ENCODE measurements at places on chromosomes 7 and 10.
A peak's percentile ranks its signal among the peaks of the same experiment; 100 is the strongest.

DNA sequence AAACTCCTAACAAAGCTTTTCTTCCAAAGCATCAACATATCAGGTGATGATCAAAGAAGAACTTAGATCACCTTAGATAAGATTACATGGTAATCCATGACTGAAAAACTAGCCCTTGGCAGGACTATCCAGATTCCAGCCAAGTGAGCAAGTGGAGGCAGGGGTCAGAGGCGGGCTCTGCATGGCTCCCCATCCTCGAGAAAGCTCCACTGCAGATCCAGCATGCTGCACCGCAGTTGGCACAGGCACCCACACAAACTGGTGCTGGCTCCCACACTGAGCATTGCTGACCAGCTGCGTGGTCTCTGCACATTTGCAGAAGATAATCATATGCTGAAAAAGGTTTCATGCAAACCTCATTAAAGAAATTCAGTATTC, 10.1 kb downstream of the PSAP start:
- DNase-seq = no peak

- no peak for DNase-seq
Observed at GRCh38 chr10:76697923-76698322, 939.7 kb downstream of the KCNMA1 start.

- no peak for DNase-seq
Observed at GRCh38 chr10:132101529-132101928, 35.8 kb downstream of the JAKMIP3 start.

- DNase-seq = no peak
Observed at GRCh38 chr10:77792155-77792554, 134.4 kb downstream of the DLG5 start.

DNA sequence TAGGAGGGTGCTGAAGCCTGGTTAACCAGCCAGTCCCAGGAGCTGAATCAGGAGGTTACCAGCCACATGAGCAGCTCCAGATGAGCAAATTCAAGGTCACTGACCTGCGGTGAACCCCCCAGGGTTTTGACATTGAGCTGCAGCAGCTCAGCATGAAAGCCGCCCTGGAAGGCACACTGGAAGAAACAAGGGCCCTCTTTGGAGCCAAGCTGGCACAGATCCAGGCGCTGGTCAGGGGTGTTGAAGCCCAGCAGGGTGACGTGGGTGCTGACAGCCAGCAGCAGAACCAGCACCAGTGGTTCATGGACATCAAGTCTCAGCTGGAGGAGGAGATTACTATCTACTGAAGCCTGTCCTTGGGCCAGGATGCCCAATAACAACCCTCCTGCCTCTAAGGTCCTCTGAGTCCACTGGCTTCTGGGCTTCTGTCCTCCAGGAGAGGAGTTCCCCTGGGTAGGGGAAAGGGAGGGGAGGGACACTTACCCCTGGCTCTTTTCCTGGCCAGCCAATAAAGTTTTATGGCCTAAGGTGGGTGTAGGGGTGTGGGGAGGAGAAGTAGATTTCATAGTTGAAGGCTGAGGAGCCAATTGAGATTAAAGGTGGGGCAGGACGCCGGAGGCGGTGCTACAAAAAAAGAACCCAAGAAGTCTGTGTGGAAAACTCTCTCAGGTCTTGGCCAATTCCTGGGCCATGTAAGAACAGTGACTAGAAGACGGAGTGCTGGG, 29.4 kb upstream of the ATOH7 start:
- no peak for DNase-seq

DNA sequence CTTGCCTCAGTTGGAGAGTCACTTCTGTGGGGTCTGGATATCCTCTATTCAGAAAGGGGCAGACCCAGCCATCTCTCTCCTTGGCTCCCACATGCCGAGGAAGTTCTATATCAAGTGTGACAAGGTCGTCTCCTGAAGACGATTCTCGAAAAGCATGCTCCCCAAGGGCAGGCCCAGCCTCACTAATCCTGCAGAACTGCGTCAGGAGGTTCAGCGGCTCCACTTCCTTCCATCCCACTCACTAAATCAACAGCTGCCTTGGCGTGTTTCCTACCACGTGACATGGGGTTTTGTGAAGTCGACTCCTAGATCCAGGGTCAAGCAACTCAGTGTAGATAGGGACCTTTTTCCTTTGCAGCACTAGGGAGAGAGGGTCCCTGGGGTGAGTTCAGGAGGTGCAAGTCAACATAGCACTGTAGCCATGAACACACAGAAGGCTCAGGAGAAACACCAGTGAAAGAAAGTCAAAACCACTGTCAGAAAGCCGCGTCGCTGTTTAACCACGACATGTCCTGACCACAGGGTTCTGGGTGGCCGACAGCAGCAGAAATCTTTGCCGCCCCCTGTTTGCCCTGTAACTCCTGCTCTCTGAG, 156.4 kb downstream of the PRPF18 start:
- DNase-seq = peak; percentile 3

DNA sequence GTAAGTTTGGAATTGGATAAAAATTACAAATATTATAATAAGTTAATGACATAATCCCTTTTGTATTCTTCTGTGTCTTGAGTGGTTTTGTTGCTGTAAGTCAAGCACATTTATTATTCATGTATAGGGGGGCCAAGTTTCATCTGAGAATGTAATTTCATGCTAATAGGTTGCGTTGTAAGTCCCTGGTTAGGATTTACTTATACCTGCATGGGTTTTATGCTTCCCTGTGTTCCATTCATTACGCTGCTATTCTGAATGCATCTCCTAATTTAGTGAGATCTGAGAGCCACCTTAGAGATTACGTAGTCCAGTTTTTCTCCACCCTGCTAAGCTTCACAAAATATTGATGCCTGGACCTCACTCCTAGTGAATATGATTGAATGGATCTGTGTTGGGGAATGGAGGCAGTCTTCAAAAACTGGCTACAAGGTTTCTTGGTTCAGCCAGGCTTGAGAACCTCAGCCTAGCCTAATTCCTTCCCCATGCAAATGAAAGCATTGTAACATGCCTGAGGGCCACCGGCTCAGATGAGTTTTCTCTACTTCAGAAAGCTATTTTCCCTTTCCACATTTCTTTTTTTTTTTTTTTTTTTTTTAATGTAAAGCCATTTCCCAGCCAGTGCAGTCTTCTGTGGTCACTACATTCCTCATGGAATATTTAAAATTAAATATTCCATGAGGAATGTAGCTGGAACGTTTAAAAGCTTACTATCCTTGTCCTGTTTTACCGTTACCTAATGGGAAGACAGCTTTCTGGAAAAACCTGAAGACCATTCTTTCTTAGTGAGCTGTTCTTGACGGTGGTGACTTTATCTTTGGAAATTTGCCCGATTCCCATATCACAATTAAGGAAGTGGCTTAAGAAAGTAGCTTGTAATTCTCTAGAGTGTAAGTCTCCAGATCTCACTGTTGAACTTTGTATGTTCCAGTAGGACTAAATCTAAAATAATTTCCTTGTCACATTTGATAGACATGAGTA, 16.0 kb downstream of the PAPSS2 start:
- no peak for DNase-seq

- peak; percentile 83 for DNase-seq
Observed at GRCh38 chr10:4270116-4270515, 485.1 kb upstream of the KLF6 start.

- no peak for DNase-seq
Observed at GRCh38 chr10:70899096-70899495, 10.7 kb upstream of the PCBD1 start.

- DNase-seq = no peak
Observed at GRCh38 chr7:68321076-68321639, 1277.1 kb upstream of the AUTS2 start.

DNA sequence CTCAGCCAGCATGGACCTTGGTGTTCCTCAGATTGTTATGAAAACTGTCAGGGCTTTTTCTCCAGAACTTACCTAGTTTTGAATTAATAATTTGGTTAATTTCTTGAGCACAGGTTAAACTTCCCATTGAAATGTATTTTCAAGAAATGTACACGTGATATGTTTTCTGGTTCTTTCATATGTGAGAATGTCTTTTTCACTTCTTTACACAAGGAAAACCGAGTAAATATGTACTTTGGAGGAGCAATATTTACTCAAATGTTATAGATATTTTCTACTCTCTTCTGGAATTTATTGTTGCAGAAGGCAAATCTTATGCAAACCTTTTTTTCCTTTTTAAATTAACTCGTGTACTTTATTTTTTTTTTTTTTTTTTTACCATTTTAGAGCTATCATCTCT, 134.3 kb downstream of the AHR start:
- no peak for DNase-seq

DNA sequence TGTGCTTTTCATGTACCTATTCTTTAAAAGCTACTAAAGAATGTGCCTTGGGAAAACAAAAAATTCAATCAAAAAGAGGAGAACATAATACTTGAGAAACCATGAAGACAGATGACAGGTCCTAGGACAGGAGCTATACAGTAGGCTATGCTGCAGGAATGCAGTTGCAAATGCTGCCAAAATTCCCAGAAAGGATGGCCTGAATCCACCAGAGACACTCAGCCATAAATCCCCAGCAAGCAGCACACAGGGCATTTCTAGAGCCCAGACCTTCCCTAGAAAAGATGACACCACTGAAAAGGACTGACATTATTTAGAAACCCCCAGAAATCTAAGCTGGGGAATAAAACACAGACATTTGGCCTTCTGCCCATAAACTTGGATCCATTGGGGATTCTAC, 237.3 kb downstream of the C7orf25 start:
- DNase-seq = no peak

GRCh38 chr10:102596506-102596971, 47.7 kb upstream of the TRIM8 start:
- DNase-seq = peak; percentile 58

GRCh38 chr10:61992671-61993668, 91.5 kb downstream of the ARID5B start:
- peak; percentile 99 for DNase-seq

DNA sequence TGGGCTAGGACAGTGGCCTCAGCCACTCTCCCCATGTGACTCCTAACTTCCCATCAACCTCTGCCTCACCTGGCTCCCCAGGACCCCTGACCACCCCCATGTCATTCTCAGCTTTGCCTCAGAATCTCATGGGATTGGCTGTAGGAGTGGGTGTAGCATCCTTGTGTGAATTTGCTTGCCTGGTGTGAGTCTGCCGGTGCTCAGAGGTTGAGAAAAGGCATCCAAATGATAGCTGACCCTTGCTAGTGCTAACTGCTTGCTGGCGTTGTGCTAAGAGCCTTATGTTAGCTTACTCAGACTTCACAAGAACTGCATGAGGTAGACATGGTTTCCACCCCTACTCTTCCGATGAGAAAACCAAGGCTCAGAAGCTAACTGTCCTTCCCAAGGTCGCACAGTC, 74.2 kb downstream of the COL13A1 start:
- DNase-seq = no peak

DNA sequence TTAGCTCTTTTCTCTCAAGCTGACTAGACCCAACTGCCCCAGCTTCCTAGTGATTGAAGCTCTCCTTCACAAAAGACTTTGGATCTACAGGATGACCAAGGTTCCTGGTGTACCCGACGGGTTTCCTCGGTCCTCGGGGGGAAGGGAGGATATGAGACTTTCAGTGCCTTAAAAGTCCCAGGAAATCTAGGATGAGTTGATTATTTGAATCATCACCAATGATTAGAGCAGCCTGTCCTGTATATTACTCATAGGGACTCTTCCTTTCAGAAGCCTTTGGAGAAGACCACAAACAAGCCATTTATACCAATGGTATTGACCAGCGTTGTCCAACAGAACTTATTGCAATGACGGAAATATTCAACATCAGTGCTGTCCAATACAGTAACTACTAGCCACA, 6.1 kb upstream of the ACTA2 start:
- no peak for DNase-seq

DNA sequence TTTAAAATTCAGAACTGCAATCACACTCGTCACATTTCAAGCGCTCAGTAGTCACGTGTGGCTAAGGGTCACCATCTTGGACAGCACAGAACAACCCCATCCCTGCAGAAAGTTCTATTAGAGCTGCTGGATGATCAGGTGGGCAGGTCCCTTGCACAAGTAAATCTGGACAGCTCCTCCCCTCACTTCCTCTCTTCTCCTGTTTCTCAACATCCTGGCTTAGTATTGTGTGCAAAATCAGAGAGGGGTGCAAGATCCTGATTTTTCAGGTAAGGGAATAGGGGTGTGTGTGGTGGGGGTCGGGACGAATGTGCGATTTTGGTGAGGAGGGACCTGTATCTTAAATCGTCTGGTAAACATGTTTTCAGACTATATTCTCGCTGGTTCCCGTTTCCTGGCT, at the start of gene GIMAP4:
Gene GIMAP4, plus strand, starts transcription at position 222 of the 400 bp plus-strand sequence. CDS start 2,512 bp downstream, outside the sequence.
- peak; percentile 65 for DNase-seq

DNA sequence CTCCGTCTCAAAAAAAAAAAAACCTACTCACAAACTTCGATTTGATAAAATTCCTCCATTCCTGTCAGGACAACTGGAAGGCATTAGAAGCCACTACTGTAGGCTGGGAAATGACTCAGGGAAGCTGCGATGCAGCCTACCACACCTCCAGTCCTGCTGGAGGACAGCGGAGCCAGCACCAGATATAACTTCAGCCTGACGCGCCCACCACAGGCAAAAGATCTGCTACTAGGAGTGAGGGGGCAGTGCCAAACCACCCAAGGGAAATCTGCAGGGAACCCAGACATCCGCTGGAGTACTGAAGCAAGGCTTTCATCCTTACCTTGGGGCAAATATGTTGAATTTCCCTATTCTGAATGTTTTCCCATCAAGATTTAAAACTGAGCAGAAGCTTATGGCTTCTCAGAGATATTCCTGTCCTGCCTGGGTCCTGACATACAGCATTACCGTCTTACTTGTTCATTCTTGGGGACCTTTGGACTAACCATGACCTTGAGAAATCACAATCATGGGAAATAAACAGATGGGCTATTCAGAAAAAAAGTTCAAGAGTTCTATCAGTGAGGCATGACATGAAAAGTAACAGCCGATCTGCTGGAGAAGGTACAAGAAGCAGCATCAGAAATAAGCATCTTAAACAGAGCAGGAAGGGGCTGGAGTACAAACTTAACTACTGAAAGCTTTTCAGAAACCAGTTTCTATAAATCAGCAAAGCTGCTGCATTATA, 20.4 kb downstream of the BCCIP start:
- no peak for DNase-seq

DNA sequence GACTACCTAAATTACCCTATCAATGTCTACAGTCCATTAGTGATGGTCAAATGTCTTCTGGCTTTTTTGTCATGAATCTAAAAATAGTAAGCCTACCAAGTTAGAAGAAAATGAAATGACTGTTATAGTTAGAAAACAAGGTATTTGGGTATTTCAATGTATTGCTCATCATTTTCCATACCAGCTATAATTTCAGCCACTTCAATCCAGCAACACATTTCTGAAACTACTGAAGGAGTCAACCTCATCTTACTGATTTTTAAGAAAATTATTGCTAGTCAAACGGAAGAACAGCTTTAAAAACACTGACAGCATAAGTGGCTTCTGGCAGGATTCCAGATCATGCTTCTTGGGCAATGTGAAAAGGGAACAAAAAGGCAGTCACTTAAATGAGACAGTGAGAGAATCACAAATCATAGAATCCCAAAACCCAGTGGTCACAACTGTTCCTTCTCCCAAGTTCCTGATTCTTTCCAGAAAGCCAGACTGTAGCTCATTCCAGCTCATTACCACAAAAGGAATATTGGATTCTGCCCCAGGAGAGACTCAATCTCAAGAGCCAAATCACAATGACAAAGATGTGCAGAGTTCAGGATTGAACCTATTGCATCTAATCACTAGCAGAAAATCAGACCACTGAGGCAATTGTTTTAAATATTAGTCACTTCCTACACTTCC, 61.2 kb upstream of the LRRN3 start:
- peak; percentile 76 for DNase-seq

- no peak for DNase-seq
Observed at GRCh38 chr7:42338916-42339540, 102.0 kb upstream of the GLI3 start.
